ENCODE measurements at places on chromosomes 1 and 21.

DNA sequence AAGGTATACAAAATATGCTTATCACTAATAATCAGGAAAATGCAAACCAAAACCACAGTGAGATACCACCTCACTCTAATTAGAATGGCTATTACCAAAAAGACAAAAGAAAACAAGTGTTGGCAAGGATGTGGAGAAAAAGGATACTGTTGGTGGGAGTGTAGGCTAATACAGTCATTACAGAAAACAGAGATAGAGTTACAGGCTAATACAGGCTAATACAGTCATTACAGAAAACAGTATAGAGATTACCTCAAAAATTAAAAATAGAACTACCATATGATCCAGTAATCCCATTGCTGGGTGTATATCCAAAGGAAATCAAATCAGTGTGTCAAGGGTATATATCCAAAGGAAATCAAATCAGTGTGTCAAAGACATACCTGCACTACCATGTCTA lies 238.4 kb downstream of the PLPP3 start:
- no peak for DNase-seq

- no peak for DNase-seq
Measured at GRCh38 chr1:18855573-18855972, 3.9 kb downstream of the TAS1R2 start.

DNA sequence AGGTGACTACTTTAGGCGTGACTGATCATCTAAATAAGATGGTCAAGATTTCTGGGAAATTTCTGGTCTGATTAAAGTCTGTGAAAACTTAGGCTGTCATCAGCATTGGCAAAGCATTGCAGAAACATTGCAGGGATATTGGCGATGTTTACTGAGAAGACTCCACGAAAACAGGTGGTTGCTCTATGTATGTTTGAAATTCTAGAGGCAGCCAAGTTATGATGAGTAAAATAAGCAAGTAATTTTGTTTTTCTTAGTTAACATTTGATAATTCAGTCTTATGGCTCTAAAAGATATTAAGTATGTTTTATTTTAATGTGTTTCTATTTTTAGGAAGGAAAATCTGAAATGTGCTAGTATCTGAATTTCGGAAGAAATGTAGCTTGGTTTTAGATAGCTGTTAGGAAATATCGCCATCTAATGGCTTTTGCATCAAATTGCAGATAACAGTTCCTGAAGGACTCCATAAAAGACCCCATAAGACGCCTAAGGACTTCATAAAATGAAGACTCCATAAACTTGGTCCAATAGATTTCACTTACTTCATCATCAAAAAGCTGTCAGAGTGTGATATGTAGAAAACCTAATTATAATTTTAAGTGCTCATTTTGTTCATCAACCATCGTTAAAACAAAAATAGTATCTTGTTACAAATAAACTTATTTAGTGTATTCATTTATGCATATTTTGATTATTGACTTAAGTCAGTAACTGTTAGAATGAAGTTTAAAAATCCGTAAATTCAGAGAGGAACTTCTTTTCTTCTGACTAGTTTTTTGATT lies 344.6 kb downstream of the RYR2 start:
- DNase-seq, result no peak

DNA sequence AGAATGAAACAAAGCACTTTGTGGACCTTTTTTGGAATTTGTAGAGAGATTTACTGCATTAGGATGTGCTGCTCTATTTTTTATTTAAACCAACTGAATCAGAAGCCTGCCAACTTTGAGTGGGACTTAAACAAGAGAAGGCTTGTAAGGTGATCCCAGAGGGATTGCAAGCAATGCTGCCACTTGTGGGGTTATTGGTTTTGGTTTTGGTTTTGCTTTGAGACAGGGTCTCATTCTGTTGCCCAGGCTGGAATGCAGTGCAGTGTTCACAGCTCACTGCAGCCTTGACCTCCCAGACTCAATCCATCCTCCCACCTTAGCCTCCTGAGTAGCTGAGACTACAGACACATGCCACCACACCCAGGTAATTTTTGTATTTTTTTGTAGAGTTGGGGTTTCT lies 32.2 kb upstream of the GNG5 start:
- no peak for DNase-seq

GRCh38 chr1:178258536-178258935 lies 164.6 kb downstream of the RASAL2 start:
- no peak for DNase-seq

DNA sequence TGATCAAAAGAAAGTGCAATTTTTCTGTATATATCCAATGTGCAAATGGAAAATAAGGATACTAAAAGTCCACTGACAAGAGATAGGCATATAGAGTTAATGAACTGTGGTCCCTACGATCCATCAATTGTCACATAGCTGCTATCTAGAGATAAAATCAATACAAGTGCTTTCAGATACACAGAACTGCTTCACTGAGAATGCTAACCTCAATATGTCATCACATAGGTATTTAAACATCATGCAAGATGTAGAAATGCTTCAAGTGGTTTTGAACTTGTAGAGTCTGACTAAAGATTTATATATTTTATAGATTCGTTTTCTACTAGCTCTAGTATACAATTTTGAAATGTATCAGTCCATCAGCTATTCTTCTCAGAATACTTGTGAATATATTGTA lies 1604.7 kb downstream of the PLA2G4A start:
- no peak for DNase-seq

GRCh38 chr1:118335331-118335732 lies 150.3 kb upstream of the SPAG17 start:
- DNase-seq, result no peak

DNA sequence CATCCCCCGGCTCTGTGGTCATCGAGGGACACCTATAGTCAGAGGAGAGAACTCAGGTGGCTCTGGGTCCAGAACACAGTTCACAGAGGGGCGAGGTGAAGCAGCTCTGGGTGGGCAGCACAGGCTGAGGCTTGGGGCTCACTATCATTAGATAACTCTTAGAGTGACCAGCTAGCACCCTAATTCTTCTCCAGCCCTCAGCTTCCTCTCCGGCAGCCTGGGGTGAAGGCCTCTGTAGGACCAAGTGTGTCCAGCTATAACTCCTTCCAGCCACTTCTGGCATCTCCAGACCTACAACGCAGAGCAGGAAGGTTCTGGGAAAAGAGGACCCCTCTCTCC lies 1.4 kb downstream of the ARTN start:
- no peak for DNase-seq

All from activated CD8-positive, alpha-beta memory T cell treated with anti-CD3 and anti-CD28 coated beads for 48 hours (primary cell).